G401 (cell line): ENCODE measurements at places on chromosomes 2 and 18.

DNA sequence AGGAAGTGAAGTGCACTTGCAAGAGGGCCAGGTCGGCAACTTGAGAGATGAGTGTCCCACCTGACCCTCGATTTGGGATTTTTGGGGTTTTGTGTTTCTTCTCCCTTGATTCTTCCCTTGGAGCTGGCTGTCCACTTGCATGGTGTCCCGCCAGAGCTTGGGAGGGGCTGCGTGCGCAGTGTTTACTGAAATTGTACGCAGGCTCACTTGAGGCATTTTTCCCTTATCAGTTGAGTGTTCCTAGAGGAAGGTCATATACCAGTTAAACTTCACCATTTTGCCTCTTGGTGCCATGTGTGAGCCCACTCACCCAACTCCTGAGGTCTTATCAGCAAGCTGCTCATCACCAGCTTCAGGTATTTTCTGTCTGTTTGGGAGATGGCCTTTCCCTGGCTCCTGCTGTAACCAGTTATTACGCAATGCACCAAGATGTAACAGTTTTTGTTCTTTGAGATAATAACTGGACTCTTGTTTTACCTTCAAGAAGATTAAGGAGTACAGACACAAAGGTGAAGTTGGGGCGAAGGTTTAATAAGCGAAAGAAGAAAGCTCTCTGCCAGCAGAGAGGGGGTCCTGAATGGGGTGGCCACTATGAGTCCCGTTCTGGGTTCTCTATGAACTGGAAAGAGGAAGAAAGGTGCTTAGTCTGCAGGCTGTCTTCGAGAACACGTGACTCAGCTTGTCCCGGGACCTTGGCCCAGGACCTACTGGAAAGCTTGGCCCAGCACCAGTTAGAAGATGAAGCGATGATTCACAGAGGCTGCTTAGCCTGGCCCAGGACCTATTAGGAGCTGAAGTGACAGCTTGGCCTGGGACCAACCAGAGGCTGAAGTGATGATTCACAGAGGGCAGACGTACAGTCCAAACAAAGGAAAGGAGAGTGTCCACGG is 21.5 kb upstream of the TXNL4A start:
- DNase-seq: no peak

DNA sequence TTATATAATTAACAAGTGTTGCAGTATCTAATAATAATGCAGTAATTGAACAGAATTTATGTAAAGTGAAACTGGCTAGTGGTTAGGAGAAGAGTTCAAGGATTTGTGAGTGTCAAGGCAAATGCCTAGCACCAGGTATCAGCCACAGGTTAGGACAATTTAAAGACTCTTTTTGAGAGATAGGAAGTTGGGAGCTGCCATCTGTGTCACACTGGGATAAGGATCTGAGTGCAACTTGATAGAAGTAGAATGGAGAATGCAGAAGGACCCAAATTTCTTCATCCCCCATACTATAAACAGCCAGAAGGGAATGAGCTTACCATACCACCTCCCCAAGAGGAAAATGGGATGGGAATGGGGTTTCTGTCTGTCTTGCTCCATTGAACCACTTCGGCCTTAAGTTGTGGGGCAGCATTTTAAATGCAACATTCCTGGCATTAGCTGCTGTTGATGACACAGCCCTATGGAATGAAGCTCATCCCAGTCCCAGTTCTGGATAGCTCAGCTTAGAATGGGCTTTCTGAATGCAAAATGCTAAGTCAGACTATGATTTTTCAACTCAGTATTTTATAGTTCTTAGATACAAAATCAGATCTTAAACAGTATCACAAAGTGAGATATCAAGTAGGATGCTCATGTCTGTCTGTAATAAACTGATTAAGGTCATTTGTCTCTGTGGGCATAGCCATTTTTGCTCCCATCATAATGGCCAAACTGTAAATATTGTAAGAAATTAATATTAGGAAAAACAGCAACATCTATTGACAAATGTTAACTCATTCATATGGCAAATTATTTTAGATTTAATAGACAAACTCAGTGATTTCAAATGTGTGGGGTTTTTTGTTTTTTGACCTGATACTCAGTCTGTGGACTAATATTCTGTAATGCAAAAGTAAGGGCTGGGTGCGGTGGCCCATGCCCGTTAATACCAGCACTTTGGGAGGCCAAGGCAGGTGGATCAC is 44.0 kb downstream of the GPR155 start:
- DNase-seq: no peak

DNA sequence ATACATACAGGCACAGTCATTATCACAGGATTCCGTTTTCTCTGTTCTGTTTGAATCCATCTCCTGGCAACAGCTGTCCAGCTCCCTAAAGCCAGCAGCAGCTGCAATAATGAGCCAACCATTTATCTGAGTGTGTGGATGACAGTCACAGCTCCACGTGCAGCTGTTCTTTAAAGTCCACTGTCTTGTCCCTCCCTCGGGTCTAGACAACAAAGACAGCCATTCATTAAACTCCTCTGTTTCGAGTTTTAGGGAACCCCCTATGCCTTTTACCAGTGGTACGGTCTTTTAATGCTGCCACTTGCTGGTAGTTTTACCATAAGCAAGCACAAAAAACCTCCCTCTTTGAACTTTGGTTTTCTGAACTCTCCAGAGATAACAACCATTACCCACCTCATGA is 16.0 kb upstream of the MSGN1 start:
- no peak for DNase-seq

DNA sequence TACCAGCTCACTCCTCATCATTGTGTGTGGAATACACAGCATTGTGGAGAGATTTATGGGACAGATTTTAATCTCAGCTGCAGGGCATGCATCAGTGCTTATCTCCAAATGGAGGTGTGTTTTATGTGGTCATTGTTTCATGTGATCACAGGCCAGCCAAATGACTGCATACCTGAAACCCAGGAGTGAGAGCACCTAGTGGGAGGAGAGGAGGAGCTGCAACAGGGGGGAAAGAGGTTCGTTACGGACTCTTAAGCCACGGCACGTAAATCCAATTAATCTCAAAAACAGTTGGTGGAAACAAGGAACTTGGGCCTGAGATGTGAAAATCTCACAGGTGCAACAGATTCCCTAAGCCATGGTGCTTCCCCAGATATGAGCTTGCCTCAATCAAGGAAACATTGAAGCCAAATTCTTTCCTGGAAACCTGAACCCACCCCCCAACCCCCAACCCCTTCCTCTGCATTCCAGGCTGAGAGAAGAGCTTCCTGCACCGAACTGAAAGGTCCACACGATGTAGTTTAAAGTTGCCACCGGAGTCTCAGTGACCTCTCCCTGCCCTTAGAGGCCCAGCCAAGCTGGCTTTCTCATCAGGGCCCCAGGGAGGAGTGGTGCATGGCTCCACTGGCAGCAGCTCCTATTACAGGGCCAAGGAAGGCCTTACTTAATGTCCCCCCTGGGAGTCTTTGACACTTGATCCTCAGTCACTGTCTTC is 167.4 kb downstream of the C1D start:
- no peak for DNase-seq

- no peak for DNase-seq
Measured at GRCh38 chr2:236307641-236308040, 43.4 kb upstream of the ASB18 start.

- DNase-seq: no peak
Measured at GRCh38 chr18:67301592-67301991, 214.9 kb downstream of the DSEL start.

GRCh38 chr2:190215620-190216019 is 104.0 kb downstream of the HIBCH start:
- DNase-seq: no peak

DNA sequence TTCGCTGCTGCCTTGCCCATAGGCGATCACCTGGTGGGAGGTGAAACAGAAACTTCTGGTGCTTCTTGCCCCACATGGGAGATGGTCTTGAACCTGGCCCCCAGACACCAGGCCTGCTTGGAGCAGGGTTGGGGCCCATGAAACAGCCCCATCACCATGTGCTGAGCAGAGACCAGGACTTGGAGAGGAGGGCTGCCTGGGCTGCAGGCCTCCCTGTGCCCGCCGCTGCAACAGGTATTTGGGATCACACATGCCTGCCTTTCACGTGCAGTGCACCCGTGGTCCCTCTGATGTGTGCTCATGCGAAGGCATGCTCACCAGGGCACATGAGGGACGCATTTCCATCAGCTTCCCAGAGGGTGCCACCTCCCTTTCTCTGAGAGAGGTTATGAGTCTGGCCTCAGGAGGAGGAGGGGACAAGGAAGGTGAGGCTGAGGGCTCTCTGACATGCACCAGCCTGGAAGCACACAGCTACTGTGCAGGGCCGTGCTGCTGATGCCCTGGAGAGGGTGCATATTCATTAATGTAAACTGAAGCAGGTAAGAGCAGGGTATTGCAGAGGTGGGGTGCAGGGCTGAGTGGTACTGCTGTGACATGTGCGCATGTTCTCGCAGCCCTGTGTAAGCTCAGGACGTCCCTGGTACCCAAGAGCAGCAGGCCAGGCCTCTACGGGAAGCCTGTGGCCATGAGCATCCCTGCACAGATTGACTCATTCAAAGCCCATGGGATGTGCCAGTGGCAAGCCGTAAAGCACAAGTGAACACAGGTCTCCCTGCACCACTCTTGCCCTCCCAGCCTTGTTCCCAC is 4.2 kb upstream of the OXER1 start:
- DNase-seq: no peak

- no peak for DNase-seq
Measured at GRCh38 chr18:62862466-62862865, 147.1 kb downstream of the PHLPP1 start.

- no peak for DNase-seq
Measured at GRCh38 chr2:115543024-115543423, 1100.6 kb downstream of the DPP10 start.

DNA sequence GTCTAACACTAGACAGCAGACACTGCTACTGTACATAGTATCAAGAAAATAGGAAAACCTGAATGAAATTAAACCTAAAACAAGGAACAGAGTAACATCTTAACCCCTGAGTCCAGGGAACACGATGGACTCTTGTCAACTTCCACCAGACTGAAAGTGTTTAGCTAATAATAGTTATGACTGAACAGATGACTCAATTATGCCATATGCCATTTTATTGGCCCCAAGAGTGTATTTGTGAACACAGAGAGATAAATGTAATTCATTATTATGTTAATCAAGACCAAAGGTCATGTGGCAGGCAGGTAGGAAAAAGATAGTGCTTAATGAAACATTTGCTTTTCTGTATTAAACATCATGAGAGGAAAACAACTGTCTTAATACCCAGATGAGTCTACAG is 58.0 kb downstream of the NYAP2 start:
- DNase-seq: peak; percentile 20

- DNase-seq: no peak
Measured at GRCh38 chr2:101887328-101887727, 104.4 kb upstream of the IL1R2 start.

DNA sequence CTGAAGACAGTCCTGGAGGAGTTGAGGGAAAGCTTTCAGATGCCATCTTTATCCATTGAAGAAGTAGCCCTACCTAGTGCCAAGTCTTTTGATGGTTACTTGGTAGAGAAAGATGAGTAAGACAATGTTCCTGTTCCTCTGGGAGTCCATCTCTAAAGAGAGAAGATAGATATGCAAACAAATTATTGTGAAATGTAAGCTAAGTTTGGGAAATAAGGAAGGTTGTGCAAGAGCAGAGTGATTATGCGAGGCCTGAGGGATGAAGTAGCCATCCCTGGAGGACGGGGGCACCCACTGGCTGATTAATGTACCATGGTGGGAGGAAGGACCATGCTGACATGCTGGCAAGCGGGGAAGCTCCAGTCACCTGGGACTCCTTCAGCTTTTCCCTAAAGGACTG is 994 bp upstream of the DTNA start:
- DNase-seq: no peak

- DNase-seq: no peak
Measured at GRCh38 chr2:216925636-216926366, 65.9 kb upstream of the TNP1 start.

DNA sequence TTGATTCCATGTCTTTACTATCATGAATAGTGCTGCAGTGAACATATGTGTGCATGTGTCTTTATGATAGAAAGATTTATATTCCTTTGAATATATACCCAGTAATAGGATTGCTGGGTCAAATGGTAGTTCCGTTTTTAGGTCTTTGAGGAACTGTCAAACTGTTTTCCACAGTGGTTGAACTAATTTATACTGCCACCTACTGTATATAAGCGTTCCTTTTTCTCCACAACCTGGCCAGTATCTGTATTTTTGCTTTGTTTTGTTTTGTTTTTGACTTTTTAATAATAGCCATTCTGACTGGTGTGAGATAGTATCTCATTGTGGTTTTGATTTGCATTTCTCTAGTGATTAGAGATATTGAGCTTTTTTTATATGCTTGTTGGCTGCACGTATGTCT is 641.6 kb downstream of the SUCLG1 start:
- DNase-seq: no peak

- DNase-seq: no peak
Measured at GRCh38 chr2:173407646-173408045, 53.0 kb downstream of the CDCA7 start.

GRCh38 chr2:30527859-30528258 is 80.8 kb downstream of the LCLAT1 start:
- no peak for DNase-seq

DNA sequence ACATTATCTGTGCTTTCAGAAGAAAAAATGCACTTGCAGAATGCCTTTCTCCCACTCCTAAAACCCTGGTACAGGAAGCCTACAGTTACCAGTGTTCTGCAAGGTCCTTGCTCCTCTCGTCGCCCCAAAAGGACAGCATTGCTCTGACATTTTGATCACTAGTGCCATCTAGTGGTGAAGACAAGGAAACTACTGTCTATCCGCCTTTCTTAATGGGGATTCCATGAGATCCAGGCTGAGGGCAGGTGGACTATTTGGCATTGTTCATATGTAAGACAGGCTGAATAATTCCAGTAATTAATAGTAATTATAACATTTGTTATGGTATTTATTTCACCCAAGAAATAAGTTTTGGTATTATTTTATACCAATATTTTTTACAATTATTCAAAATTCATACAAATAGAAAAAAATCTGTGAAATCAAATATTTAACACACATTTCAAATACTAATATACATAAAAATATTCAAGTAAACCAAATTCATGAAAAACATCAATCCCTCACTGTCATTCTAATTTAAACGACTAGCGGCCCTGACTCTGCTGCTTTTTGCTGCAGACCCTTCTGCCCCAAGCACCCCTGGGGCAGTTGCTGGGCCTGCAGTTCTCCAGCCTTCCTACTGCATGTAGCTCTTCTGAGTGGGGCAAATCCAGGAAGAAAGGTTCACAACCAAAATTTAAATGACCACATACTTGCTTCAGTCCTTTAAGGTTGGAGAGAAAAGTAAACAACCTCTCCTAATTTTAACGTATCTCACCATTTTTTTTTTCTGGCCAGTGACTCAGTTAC is 19.0 kb downstream of the TPGS2 start:
- DNase-seq: peak; percentile 89

GRCh38 chr2:190766595-190766994 is 114.0 kb upstream of the GLS start:
- DNase-seq: no peak

DNA sequence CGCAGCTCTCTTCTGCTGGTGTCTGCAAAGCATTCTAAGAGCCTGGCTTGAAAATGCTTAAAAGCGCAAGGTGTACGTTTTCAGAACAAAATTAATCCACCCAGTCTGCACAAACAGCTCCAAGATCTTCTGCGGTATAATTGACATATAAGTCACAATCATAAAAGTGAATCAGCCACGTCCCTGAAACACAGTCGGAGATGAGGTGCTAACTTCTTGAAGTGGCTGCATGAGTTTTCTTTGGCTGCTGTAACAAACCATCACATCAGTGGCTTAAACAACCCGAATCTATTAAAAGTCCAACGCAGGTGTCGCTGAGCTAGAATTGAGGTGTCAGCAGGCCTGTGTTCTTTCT is 32.6 kb downstream of the ARL4C start:
- DNase-seq: no peak

- no peak for DNase-seq
Measured at GRCh38 chr18:23284629-23285028, 149.3 kb downstream of the CABLES1 start.

GRCh38 chr2:231856959-231857358 is 69.2 kb downstream of the NPPC start:
- no peak for DNase-seq
